ENCODE measurements at places on chromosomes 1 and 21.

- DNase-seq = no peak
Observed at GRCh38 chr1:153936011-153936802, 10.3 kb downstream of the DENND4B start.

GRCh38 chr1:78722947-78723346 is 73.3 kb downstream of the IFI44 start:
- no peak for DNase-seq

DNA sequence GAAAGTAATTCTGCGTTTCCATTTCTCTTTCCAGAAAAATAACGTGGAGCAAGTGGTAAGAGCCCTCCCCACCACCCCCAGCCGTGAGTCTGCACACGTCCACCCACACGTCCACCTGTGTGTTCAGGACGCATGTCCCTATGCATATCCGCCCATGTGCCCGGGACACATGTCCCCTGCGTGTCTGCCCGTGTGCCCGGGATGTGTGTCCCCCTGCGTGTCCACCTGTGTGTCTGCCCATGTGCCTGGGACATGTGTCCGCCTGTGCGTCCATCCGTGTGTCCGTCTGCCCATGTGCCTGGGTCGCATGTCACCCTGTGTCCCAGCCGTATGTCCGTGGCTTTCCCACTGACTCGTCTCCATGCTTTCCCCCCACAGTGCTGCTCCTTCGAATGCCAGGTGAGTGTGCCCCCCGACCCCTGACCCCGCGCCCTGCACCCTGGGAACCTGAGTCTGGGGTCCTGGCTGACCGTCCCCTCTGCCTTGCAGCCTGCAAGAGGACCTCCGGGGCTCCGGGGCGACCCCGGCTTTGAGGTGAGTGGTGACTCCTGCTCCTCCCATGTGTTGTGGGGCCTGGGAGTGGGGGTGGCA is 5.6 kb downstream of the COL6A1 start:
- no peak for DNase-seq

DNA sequence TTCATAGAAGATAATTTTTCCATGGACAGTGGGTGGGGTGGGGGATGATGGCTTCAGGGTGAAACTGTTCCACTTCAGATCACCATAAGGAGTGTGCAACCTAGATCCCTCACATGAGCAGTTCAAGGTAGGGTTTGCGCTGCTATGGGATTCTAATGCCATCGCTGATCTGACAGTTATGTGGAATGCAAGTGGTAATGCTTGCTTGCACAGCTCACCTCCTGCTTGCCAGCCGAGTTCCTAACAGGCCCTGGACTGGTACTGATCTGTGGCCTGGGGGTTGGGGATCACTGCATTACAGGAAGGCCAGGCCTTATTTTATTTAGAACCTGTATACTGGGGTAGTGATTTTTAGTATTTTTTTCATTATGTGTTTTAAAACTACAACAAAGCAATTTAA is 22.0 kb downstream of the MAN1A2 start:
- DNase-seq = no peak

- DNase-seq = no peak
Observed at GRCh38 chr21:44888581-44889550, 15.4 kb upstream of the PTTG1IP start.

DNA sequence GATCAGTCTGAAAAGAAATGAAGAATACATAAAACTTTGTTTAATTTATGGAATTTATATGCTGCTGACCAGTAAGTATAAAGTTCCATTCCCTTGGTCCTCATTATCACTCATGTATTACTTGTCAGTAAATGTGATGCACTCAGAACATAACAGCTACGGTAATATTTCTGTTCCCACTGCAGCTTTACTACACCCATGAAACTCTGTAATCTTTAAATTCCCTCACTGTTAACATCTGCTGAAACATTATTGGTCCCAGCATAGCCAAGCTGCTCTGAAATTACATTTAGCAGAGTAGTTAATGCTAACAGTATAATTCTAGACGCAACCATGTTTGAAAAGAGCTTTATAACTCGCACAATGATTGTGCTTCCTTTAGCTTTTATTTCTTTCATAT is 238.4 kb downstream of the GPATCH2 start:
- no peak for DNase-seq

DNA sequence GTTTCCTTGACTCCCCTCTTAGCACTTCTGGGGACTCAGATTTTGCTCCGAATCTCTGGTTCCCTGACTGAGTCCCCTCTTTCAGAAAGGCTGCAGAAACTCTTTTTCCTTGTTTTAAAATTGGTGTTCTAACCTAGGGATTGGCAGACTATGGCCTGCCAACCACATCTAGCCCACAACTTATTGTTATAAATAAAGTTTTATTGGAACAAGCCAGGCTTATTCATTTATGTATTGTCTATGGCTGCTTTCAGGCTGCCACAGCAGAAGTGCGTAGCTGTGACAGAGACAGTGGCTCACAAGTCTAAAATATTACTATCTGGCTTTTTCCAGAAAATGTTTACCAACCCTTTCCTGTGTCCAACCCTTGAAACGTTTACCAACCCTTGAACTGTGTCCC is 81.7 kb downstream of the IER5 start:
- DNase-seq = no peak

DNA sequence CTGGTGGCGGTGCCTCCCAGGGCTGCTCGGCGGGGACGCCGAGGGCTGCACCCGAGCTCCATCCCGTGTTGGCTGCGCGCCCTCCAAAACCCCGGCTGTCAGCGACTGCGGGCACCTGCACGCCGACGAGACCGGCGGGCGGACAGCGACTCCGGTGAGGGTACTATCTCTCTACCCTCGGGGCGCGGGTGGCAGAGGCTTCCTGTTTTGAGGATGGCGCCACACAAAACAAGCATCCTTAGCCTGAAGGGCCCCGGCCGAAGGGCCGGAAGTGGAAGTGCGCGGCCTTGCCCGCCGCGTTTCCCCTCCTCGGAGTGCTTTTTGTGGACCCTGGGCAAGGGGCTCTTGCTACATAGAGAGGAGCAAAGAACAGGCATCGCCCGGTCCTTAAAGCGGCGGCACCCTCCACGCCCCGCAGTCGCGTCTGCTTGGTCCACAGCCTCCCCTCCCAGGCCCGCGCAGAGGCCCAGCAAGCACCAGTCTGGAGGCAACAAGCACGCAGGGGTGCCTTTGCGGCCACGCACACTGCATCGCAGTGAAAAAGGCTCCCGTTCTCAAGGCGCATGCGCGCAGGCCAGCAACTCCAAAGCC is 561 bp upstream of the COQ8A start:
- peak; percentile 57 for DNase-seq

Data from T-helper 9 cell (primary cell).